Neural crest cell (in vitro differentiated cells): ENCODE measurements at places on chromosomes 11 and 22.

GRCh38 chr11:104852811-104853210 is 45.4 kb downstream of the CASP12 start:
- H3K4me1 ChIP-seq, result no peaks in the 10 kb centered on the region
- no peaks in the 10 kb centered on the region for H3K36me3 ChIP-seq
- H3K27me3 ChIP-seq, result no peaks in the 10 kb centered on the region
- DNase-seq, result no peak

- H3K27me3 ChIP-seq, result no peaks in the 10 kb centered on the region
- peaks cover 8% of the 10 kb centered on the region for H3K4me1 ChIP-seq
- DNase-seq, result no peak
Observed at GRCh38 chr11:46693597-46694012, 6.8 kb downstream of the ARHGAP1 start.

DNA sequence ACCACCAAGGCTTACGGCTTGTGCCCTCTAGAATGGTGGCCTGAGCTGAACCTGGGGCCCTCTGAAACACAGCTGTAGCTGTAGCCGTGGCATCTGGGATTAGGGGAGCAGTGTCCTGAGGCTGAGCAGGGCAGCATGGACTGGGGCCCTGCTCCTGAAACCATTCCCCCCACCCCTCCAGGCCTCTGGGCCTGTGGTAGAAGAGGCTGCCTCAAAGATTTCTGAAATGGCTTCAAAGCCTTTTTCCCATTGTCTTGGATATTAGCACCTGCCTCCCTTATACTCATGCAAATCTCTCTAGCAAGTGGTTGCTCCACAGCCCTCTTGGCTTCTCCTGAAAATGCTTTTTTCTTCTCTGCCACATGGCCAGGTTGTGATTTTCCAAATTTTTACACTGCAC is 106.9 kb downstream of the CTNND1 start:
- no peaks in the 10 kb centered on the region for H3K36me3 ChIP-seq
- H3K27me3 ChIP-seq, result peaks cover 13% of the 10 kb centered on the region
- no peak for DNase-seq
- H3K4me1 ChIP-seq, result no peaks in the 10 kb centered on the region
- H3K27ac ChIP-seq, result no peak overlapping the region

DNA sequence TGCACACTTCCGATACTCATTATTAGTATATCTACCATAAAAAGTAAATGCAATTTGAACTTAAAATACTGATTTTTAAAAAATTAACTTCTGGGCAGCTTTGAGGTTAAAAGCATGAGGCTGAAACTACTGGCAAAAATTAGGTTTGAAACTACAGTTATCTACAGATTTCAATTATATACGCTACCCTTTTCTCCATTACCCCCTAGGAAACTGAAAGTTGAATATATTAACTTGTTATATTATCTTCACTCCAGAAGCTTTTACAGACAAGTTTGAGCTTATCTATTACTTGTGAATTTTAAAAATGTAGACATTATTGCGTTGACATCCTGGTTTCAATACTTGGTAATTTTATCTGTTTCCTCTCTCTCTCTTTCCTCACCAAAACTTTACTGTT is 96.7 kb upstream of the DDI1 start:
- no peaks in the 10 kb centered on the region for H3K27me3 ChIP-seq
- no peak overlapping the region for H3K4me3 ChIP-seq
- H3K4me1 ChIP-seq, result no peaks in the 10 kb centered on the region

DNA sequence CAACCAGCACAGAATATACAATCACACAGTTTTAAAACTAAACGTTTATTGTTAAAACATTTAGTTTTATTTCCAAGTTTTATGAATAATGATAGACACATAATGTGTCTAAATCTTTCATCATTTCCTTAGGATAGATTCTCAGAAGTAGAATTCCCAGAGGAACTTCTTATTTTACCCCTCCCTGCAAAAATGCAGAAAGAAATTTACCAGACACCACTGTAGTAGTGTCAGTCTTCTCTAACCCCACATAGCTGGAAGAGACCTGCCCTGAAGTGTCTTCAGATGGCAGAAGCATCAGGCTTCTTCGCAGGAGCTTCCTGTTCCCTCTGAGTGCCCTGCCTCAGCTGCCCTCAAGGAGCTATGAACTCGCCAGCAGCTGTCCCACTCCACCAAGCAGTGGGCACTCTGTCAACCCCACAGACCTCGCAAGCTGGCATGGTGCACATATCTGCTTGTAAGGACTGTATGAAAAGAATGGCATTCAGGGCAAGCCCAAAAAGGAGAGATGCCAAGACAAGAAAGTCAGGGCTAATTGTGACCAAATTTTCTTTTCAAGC is 28.5 kb upstream of the PAK1 start:
- H3K4me1 ChIP-seq, result no peaks in the 10 kb centered on the region
- no peak overlapping the region for H3K4me3 ChIP-seq
- H3K27ac ChIP-seq, result no peak overlapping the region
- no peak for DNase-seq
- no peaks in the 10 kb centered on the region for H3K27me3 ChIP-seq

DNA sequence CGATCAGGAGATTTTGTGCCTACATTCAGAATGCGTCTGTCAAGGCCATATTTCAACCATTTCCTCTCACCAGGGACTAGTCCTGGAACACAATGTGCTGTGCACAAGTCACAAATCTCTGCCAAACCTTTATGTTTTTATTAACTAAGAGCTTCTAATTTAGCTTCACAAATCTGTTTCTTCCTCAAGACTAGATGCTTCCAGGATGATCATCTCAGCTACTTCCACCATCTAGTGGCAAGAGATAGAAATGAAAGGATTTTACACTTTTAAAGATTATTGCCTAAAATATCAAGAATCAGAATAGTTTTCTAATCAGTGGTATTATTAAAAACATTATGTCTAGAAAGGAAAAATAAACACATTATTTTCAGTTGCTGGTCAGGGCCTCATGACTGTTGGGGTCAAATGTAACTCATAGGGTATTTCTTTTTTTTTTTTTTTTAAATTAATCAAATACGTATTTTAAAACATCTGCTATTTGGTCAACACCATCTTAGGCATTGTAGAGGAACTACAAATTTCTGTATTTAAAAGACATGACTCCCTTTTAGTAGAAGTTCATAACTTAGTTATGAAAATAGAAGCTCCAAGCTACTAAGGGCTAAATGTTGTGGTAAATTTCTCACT is 1102.6 kb downstream of the DLG2 start:
- DNase-seq, result no peak
- H3K4me3 ChIP-seq, result no peak overlapping the region
- no peaks in the 10 kb centered on the region for H3K4me1 ChIP-seq
- peaks cover 13% of the 10 kb centered on the region for H3K27me3 ChIP-seq
- H3K27ac ChIP-seq, result no peak overlapping the region

DNA sequence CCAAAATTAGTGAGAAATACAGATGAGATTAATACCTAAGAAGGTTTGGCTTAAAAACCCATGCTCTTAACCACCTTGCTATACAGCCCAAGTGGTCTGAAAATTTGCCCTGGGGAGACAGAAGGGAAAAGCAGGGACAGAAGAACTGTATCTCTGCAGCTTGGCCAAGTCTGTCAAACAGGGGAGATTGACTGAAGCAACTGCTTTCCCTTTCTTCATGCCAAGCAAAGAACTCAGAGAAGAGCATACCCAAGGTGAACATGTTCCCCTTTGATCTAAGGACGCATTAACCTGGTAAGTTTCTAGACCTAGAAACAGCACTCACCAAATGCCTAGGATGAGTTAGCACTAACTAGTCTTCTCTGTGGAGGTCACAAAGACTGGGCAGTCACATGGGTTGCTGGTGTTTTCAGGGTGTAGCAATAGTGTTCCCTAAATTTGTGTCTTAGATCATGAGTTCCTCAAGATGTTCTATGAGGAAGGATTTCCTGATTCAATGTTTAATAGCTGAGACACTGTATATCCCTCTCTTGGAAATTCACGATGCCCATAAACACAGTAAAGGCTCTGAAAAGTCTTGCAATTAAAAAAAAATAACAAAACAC is 75.6 kb upstream of the GRAMD1B start:
- no peak overlapping the region for H3K27ac ChIP-seq
- no peak overlapping the region for H3K4me3 ChIP-seq
- peaks cover 53% of the 10 kb centered on the region for H3K27me3 ChIP-seq
- H3K4me1 ChIP-seq, result peaks cover 11% of the 10 kb centered on the region
- no peaks in the 10 kb centered on the region for H3K36me3 ChIP-seq
- DNase-seq, result no peak

- peak overlapping the region; percentile 95 for H3K4me3 ChIP-seq
- peaks cover 11% of the 10 kb centered on the region for H3K36me3 ChIP-seq
- peaks cover 52% of the 10 kb centered on the region for H3K4me1 ChIP-seq
Observed at GRCh38 chr11:76380159-76380976, 564 bp downstream of the THAP12 start.

DNA sequence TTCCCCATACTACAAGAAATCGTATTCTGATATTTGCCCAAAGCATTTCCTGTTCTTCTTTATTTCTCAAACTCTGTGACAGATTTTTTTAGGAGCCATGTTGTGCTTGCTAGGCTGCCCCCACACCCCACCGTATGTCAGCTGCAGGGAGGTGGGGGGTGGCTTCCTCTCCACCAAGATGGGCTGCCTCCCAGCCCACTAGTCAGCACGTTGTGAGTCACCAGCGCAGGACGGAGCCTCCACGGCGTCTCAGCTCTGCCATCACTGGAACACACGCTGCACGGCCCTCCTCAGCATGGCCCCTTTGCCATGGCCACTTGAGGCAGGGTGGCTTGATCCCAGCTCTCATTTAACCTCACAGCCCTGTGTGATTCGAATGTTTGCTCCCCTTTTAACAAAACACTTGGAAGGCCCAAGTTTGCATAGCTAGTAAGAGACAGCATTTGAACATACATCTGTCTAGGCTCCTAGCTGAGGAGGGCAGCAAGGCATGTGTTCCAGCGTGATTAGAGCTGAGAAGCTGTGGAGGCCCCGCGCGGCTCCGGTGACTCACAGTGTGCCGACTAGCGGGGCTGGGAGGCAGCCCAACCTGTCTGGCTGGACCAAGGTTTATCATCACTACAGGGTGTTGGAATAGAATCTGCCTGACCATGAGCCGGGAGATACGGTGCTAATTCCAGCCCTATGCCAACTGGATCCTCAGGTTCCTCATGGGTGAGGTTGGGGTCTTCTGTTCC is 180.7 kb upstream of the NCAM1 start:
- H3K36me3 ChIP-seq, result no peaks in the 10 kb centered on the region
- DNase-seq, result no peak
- H3K4me3 ChIP-seq, result no peak overlapping the region
- no peaks in the 10 kb centered on the region for H3K27me3 ChIP-seq
- no peak overlapping the region for H3K27ac ChIP-seq

- H3K4me3 ChIP-seq, result peak overlapping the region; percentile 24
- H3K27me3 ChIP-seq, result no peaks in the 10 kb centered on the region
- H3K36me3 ChIP-seq, result no peaks in the 10 kb centered on the region
- no peak for DNase-seq
- H3K4me1 ChIP-seq, result peaks cover 51% of the 10 kb centered on the region
- H3K27ac ChIP-seq, result peak overlapping the region; percentile 36
Observed at GRCh38 chr22:39469681-39470450, 13.1 kb downstream of the MGAT3 start.

GRCh38 chr11:92439133-92439532 is 214.5 kb downstream of the FAT3 start:
- H3K36me3 ChIP-seq, result no peaks in the 10 kb centered on the region
- H3K27me3 ChIP-seq, result no peaks in the 10 kb centered on the region
- H3K4me1 ChIP-seq, result peaks cover 19% of the 10 kb centered on the region
- no peak overlapping the region for H3K4me3 ChIP-seq

GRCh38 chr22:47786650-47787290 is 1024.3 kb downstream of the TBC1D22A start:
- DNase-seq, result no peak
- no peak overlapping the region for H3K27ac ChIP-seq
- no peaks in the 10 kb centered on the region for H3K36me3 ChIP-seq
- H3K27me3 ChIP-seq, result no peaks in the 10 kb centered on the region
- H3K4me3 ChIP-seq, result no peak overlapping the region

- no peaks in the 10 kb centered on the region for H3K4me1 ChIP-seq
- H3K27ac ChIP-seq, result no peak overlapping the region
- DNase-seq, result no peak
- no peaks in the 10 kb centered on the region for H3K36me3 ChIP-seq
Observed at GRCh38 chr11:86632499-86633269, 39.7 kb downstream of the ME3 start.

DNA sequence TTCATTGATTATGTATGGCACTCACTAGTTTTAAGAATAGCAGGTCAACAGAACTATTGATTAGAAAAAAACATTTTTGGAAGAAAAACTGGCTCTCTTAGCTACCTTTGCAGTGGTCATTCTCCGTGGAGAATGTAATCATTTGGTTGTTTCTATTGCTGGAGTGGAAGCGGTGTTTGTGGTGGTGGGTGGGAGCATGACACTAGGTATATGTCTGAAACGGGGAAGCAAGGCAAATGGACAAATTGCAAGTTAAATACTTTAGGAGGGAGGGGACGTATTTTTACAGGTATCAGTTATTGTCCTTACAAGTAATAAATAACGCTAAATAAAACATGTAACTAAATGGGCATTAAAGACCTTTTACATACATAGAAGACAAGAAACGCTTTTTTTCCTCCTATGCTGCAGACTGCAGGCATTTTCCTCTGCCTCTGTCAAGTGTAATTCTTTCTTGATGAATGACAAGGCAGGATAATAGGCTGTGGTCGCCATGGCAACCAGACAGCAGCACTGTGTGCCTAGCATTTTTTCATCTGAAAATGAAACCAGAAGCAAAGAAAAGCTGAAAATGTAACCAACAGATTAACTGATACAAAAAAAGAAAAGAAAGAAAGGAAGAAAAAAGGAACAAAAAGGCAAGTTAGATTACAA is 46.2 kb downstream of the BLID start:
- H3K27me3 ChIP-seq, result peaks cover 3% of the 10 kb centered on the region
- H3K36me3 ChIP-seq, result no peaks in the 10 kb centered on the region
- H3K4me1 ChIP-seq, result peaks cover 49% of the 10 kb centered on the region
- H3K4me3 ChIP-seq, result peak overlapping the region; percentile 73
- H3K27ac ChIP-seq, result peak overlapping the region; percentile 58

- no peaks in the 10 kb centered on the region for H3K36me3 ChIP-seq
- no peaks in the 10 kb centered on the region for H3K27me3 ChIP-seq
- H3K27ac ChIP-seq, result no peak overlapping the region
- DNase-seq, result no peak
- no peak overlapping the region for H3K4me3 ChIP-seq
Observed at GRCh38 chr11:100269516-100269915, 417.6 kb upstream of the ARHGAP42 start.

DNA sequence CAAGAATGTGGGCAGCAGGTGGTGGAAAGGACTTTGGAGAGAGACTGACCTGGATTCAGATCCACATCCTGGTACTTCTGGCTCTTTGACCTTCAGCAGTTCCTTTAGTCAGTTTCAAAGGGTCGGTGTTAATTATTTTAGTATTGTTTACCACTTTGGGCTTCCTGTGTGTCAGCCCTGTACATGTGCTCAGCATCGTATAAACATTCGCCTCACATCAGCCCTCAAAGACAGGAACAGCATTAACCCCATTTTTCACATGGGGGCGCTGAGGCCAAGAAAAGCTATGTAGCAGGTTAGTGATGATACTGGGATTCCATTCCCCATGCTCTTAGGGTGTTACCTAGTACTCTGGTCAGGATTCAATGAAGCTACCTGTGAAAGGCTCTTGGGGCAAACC is 72.1 kb upstream of the YWHAH start:
- peaks cover 3% of the 10 kb centered on the region for H3K36me3 ChIP-seq
- no peaks in the 10 kb centered on the region for H3K4me1 ChIP-seq
- H3K27me3 ChIP-seq, result no peaks in the 10 kb centered on the region
- no peak for DNase-seq
- H3K4me3 ChIP-seq, result no peak overlapping the region

GRCh38 chr11:118406599-118407166 is 5.3 kb downstream of the ATP5MG start:
- H3K4me1 ChIP-seq, result peaks cover 18% of the 10 kb centered on the region
- H3K27me3 ChIP-seq, result no peaks in the 10 kb centered on the region
- H3K36me3 ChIP-seq, result peaks cover 4% of the 10 kb centered on the region
- no peak overlapping the region for H3K27ac ChIP-seq
- DNase-seq, result no peak
